ENCODE measurements at places on chromosomes 5 and 9.

GRCh38 chr5:53940921-53941320, 369.5 kb downstream of the ARL15 start:
- no peak for DNase-seq

DNA sequence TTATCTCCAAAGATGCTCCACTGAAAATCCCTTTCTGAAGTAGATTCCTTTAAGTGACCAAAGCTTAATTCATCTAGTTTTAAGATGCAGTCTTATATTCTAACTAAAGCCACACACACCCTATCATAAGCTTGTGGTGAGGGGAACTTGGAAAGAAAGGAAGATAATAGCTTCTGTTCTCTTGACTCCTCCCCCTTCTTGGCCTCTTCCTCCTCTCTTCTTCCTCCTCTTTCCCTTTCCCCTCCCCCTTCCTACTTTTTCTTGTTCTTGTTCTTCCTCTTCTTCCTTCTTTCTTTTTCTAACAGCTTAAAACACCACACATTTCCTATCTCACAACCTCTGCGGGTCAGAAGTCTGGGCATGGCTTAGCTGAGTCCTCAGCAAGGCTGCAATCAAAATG, 23.5 kb downstream of the IL7R start:
- no peak for DNase-seq

DNA sequence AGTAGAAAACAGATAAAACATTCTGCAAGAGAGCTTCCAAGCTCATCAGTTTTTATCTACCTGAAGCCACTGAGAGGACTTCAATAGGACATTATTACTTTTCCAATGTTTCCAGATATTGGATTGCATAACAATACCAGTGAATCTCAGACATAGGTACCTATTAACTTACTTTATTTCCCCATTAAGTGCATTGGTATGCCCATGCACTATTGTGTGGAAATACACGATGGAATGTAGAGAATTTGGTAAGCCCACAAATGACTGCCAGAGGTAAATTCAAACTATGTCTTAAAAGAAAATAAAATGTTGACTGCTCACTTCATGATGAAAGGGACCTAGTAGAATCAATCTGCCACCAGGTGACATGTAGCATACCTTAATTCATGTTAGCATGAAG, 48.1 kb upstream of the PRR16 start:
- DNase-seq = no peak

DNA sequence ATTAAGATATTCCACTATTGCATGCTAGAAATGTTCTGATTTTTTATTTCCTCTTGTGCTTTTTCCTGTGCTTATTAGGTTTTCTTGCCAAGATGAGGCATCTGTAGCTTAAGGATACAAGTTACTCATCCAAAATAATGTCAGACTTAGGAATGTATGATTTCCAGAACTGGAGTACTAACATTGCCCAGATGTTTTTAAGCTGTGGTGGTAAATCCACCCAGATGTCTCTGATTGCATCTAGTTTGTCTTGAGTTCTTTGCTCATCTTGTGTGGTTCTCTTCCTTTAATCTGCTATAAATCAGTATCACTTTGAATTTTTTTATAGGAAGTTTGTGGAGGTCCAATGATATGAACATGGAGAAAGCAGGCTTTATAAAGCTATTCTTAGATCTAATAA, 337.5 kb upstream of the ZNF608 start:
- no peak for DNase-seq

DNA sequence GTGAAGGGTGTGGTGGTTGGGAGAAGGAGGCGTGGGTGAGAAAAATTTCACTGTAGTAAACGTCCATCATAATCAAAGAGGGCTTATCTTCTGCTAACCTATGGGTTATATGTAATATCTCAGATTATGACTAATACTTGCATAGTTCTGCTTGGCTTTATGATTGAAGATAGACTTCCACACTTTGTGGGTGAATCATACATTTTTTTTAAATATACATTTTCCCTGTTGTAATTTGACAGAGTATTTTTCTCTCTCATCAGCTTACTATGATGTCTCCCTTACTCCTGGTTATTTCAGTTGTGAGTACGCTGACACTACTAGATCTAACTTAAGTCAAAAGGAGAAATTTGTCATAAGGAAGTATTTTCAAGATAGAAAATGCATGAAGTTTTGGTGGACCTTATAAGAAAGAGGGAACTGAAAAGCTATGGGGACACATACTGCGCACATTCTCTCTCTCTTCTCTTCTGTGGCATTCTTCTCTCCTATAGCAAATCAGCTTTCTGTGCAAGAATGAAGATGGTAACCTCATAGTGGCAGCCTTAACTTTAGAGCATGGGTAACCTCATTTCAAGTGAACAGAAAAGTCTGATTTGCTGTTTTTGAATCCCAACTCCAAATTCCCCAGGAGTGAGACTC, 4.9 kb upstream of the JAK2 start:
- DNase-seq = no peak

GRCh38 chr5:137902408-137903133, 13.3 kb downstream of the PKD2L2 start:
- no peak for DNase-seq

GRCh38 chr9:98409719-98410118, 154.3 kb upstream of the TBC1D2 start:
- DNase-seq = no peak

- no peak for DNase-seq
These were observed 64.8 kb downstream of the HABP4 start for GRCh38 chr9:96514800-96515158.

DNA sequence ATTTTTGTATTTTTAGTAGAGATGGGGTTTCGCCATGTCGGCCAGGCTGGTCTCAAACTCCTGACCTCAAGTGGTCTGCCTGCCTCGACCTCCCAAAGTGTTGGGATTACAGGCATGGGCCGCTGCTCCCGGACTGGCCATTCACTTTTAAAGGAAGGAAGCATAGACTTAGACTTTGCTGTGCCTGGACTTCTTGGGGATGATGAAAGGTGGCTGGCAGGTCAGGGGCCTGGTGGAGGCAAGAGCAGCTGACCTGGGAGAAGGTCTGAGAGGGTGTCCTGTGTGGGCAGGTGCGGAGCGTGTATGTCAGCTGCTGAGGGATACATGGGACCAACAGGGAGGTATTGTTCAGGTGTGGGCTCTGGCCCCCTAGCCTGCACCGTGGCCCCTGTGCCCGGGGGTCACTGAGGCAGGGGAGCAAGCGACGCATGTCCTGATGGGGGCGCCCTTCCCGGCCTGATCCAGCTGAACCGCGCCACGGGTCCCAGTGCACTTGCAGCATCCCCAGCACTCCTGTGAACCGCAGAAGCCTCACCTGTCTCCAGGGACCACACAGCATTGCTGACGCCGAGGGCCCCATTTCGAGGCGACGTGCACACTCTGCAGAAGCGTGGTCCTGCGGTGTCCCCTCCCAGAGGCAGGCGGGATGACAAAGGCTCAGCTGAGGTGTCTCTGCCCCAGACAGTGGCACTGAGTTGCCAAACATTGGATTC, 23.1 kb downstream of the NDUFS6 start:
- DNase-seq = no peak

DNA sequence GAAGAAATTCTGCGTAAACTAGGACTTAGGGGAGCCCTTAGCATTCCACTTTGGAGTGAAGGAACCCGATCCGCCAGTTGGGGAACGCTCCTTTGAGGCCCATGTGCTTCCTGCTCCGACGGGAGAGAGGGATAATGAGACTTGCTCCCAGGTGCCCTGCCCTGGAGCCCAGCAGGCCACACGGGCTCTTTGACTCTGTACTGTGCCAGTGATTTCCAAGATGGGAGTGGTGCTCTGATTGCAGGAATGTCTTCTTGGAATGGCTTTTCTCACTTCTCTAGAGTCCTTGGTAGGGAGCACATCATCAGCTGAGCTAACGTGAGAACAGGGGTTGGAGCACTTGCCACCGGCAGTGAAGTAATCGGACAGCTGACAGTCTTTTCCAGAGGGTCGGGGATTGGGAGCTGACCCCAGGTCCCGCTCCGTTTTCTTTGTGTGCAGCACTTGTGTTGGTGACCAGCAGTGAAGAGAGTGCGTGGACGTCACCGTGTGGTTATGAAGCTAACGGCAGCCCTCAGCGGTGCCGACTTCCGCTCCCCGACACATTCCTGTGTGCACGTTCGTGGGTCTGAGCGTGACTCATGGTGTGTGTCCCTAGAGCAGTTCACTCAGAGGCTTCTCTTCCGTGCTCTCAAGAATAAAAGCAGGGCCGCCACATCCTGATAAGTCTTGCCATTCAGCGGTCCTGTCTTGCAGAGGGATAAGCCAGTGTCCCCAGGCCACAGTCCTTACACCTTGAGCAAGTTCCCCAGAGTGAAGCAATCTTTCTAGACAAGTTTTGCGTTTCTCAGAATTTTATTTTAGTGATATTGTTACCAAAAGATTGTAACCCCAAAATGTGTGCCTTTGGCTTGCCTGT, 25.6 kb downstream of the ABL1 start:
- DNase-seq = peak; percentile 57

DNA sequence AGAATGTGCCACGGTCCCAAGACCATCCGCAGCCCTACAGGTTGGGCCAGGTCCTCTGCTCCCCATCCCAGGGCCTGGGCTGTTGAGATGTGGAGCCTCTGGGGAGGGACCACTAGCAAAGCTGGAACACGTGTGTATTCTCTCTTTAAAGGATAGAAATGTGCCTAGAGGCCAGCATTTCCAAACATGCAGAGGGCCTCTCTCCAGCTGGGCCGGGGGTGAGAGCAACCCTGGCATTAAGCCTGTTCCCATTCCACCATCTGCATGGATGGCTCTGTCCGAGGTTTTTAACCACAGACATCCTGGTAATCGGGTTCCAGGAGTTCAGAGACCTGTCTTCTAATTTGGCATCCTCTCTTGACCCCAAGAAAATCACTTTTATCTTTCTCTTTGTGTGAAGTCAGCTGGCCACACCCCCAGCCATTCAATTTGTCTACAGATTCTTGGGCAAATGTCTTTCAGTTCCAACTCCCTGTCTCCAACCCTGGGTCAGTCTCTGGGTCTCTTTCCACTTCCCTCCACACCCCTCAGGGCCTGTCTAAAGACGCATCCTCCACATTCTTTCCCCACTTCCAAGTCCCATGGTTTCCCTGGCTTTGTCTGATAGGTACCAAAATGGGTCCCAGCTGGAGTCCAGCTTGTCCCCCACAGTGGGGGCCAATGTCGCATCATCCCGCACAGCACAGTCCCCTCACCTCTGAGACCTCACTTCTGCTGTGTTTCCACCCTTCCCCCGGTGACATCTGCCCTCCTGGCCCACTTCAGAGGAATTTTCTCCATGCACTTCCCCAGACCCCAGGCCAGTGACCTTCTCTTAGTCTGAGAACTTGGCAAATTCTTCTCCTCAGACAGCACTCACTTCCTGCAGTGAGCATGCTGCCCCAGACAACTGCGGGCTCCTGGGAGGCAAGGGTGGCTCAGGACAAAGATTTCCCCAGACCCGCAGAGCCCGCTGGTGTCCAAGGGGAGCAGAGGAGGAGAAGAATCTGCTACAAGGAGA, 56.8 kb downstream of the PTPDC1 start:
- no peak for DNase-seq

- DNase-seq = no peak
These were observed 47.7 kb upstream of the BOD1 start for GRCh38 chr5:173664154-173664526.

- DNase-seq = no peak
These were observed 26.1 kb downstream of the DNAI1 start for GRCh38 chr9:34484678-34485077.

- DNase-seq = no peak
These were observed 134.9 kb upstream of the ADCY2 start for GRCh38 chr5:7261049-7261448.

DNA sequence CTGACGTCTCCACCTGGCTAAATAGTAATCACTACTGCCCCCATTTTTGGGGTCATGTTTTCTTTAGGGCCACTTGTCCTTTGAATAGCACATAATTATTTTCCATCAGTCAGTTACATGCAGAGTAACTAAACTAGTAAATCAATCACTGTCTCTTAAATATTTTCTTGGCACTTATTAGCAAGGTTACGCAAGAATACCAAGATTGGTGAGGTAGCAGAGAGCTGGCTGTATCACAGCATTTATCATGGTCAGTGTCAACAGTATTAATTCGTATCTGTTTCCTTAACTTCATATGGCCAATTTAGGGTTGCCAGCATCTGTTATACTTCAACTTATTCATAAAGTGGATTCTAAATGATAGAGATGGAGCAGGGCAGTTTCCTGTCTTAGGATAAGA, 346.8 kb upstream of the FAM174A start:
- DNase-seq = no peak

DNA sequence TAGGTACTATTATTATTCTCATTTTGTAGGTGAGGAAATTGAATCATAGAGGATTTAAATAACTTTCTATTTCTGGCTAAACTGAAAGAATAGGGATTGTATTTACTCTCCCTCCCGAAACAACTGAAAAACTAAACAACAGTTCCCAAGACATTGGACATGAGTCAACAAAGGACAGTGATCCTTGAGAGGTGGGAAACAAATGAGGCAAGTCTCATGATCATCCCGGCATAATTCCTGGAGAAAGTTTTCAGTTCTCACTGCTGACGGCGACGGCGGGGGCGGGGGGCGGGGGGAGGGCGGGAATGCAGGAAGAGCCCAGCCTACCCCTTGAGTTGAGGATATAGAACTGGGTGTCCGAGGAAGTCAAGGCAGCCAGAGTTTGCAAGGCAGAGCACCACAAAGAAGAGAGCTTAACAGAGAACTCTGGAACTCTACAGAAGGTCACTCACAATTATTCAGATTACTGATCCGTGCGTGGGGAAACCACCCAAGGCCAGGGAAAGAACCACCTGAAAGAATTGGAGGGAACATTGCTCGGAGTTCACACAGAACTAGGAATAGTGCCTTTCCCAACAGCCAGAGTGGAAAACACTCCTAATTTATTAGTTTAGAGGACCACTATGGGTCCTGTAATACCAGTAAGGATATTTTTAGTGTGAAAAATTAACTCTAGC, 27.4 kb upstream of the WHRN start:
- DNase-seq = no peak

- no peak for DNase-seq
These were observed 280.2 kb downstream of the CDH12 start for GRCh38 chr5:22572941-22573340.

DNA sequence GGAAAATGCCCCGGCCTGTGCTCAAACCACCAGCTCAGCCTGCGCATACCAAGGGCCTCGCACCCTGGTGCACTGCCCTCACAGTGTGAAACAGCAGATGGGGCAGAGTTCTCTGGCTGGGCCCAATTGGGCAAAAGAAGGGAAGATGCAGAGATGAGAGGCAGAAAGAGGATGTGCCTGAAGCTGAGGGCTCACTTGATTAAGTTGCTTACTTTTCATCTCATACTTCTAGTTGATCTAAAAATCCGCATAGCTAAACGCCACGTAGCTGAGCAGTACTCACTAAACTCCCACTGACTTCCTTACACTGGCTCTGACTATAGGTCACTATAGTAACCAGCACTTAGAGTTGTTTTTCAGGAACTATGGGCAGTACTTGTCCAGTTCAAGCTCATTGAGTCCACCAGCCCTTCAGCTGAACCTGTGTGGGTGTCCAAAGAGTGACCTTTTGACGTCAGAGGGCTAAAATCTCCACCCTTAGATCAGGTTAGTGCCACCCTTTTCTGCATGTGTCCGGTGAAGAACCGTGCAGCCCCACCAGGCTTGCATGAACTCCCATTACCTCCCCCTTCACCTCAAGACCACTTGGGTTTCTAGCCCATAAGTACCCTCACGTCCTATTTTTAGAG, 215.2 kb downstream of the AUH start:
- no peak for DNase-seq

Data from dorsolateral prefrontal cortex (tissue), 122 donors.